ENCODE measurements at places on chromosomes 5 and 9. TPM values are rescaled to one million over a fixed set of nuclear protein-coding genes. Genes with fewer than 3 reads are reported as not detected.
A peak's percentile ranks its signal among the peaks of the same experiment; 100 is the strongest.

GRCh38 chr9:89461265-89461664, 36.6 kb downstream of the SEMA4D start:
- DNase-seq, result peak; percentile 64

DNA sequence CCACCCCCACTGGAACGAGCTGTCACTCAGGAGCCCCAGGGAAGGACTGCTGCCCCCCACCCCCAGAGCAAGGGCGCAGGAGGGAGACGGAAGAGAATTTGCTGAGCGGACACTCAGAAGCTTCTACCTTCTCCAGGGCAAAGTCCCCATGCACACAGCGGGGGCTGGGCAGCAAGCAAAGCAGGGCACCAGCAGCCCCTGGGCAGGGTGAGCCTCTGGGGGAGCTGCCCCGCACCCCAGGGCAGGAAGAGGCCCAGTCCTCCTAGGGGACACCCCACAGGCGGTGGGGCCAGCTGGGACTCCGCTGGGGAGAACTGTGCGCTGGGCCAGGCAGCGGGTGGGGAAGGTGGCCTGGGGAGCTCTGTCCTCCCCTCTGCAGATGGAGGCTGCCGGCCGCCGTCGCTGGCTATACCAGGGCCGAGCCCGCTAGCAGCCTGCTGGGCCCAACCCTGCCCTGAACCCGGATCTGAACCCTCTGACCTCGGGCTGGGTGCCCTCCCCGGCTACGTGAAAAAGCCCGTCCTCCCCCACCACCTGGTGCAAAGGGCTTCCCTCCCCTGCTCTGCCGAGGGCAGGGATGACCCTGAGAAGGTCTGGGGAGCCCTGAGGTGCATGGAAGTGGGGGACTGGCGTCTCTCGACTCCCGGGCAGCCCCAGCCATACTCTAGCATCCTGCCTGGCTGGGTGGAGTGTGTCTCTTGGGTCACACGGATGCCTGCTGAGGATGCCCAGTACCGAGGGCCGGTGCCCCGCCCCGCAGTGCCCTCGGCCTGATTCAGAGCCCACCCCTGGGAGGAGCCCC, 597 bp upstream of the SLC34A3 start:
- DNase-seq, result no peak

- DNase-seq, result peak; percentile 16
Observed at GRCh38 chr9:133429641-133430161, 7.5 kb downstream of the ADAMTS13 start.

DNA sequence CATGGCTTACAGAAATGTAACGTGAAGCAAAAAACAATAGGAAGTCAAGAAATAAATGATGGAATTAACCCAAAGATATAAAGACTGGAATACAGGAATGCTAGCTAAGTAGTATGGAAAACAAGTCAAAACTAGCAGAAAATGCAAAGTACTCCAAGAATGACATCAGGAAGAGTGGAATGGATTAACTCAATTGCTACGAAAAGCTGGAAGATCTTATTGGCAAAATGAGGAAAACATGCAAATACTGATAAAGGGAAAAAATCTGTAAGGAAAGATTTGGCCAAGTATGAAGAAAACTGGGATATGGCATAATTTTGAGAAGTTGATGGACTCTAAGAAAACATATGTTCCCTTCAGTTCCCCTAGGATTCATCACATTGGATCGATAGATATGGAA, 324.5 kb upstream of the ZNF608 start:
- no peak for DNase-seq

DNA sequence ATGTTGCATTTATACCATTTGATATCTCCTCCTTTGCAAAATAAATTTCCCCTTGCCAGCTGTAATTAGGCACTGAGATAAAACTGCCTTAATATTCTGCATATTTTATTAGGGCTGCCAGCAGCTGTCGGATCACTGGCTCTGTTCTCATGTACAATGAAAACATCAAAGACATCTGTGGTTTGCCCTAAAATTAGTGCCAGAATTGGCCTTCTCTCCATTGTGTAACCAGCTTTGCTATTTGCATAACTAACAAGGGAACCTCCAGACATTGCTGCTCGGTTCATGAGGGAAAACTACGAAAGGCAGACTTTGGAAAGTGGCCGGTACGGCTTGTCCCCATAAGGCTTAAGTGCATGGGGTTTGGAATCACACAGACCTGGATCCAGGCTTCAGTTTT, 45.5 kb upstream of the KIF2A start:
- no peak for DNase-seq

DNA sequence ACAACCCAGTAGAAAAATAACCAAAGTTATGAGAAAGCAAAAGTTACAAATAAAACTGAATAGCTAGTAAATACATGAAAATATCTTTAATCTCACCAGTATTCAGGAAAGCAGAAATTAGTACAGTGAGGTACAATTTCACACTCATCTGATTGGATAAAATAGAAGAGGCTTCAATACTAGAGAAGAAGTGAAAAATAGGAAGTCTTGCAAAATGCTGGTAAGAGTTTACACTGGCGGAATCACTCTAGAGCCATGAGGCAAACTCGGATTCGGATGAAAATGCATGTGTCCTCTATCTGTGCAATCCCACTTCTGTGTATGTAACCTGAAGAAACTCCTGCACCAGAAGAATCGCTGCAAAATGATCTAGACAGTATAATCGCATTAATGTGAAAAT, 128.9 kb downstream of the CCDC192 start:
- no peak for DNase-seq

DNA sequence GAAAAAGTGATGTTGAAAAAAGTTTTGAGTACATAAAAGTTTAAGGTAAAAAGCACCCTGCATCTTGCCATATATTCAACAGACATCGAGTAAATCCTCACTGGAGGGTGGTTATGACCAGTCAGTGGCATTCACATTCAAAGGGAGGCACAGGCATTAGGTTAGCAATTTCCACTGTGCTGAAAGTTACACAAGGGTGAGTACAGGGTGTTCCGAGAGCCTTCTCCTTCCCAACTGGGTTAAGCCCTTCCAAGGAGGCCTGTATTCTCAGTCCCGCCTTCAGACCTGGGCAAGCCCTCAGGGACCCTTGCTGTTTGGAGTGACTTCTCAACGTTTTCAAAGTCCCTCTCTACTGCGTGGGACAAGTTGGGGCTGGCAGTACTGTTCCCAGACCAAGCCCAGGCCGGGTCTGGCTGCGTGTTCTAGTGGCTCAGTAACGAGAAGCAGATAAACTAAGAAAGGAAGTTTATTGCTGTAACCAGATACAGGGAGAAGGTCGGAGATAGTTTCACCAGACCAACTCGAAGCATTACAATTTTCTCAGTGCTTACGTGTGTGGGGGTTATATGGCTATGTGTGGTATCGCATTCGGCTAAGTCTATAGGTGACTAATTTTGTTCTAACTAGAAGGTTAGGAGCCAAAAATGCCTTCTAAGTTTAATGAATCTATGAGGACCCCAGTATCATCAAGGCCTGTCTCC, 13.0 kb upstream of the SETX start:
- no peak for DNase-seq

GRCh38 chr9:135889564-135890189, 17.7 kb downstream of the CAMSAP1 start:
- no peak for DNase-seq

- DNase-seq, result no peak
Observed at GRCh38 chr9:89254773-89255125, 56.2 kb upstream of the CKS2 start.

GRCh38 chr5:29896646-29897045, 1296.8 kb upstream of the CDH6 start:
- DNase-seq, result no peak

- DNase-seq, result no peak
Observed at GRCh38 chr9:39587844-39588499, 232.5 kb downstream of the SPATA31A1 start.

GRCh38 chr9:35852876-35853865, 17.0 kb downstream of the OR13J1 start:
- no peak for DNase-seq

- no peak for DNase-seq
Observed at GRCh38 chr5:179346401-179346800, 1.1 kb upstream of the ADAMTS2 start.

GRCh38 chr9:21434202-21435014, 5.8 kb upstream of the IFNA1 start:
- peak; percentile 29 for DNase-seq

GRCh38 chr5:116497631-116498030, 77.0 kb downstream of the SEMA6A start:
- DNase-seq, result no peak

GRCh38 chr5:6228257-6229250, 149.8 kb downstream of the MED10 start:
- no peak for DNase-seq

- no peak for DNase-seq
Observed at GRCh38 chr5:157718519-157718918, 12.7 kb upstream of the THG1L start.

DNA sequence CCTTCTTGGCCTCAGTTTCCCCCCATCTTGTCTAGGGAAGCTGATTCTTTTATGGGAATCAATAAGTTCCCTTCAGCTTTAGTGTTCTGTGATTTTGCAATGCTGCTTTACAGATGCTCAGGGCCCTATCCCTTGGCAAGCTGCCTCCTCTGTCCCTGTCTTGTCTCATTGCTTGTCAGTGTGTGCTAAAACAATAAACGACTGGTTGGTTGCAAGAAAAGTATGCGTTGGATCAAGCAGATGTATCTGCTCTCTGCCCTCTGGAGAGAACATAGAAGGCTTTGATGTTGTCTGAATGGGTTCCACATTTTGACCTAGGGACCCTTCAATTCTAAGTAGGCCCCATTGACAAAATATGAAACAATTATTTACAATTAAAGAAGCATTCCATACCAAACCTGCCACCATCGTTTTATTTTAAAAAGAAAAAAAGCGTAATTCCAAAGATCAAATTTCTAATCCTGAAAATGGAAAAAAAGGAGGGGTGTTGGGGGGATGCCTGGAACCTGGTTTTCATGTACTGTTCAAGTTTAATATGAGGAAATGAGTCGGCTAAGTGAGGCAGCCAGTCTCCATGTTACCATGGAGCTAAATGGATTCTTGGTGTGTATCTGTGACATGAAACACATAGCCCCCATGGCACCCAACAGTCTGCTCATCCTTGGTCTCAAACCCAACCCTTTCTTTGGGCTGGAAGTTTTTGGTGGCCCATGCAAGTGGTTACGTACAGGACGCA, 31.2 kb upstream of the TARS1 start:
- no peak for DNase-seq

DNA sequence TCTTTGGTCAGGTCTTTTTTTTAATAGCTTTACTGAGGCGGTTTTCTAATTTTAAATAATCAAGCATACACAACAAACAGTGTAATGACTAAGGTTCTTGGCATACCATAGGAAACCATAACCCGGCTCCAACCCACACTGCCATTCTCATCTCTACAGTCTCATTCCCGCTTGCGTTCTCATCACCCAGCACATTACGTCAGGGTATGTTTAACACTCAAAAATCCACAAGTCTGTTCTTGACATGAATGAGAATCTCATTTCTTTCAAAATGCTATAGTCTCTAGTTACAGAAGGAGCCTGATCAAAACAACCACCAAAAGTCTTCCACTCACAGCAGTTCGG, 505 bp downstream of the C5orf34 start:
- no peak for DNase-seq

DNA sequence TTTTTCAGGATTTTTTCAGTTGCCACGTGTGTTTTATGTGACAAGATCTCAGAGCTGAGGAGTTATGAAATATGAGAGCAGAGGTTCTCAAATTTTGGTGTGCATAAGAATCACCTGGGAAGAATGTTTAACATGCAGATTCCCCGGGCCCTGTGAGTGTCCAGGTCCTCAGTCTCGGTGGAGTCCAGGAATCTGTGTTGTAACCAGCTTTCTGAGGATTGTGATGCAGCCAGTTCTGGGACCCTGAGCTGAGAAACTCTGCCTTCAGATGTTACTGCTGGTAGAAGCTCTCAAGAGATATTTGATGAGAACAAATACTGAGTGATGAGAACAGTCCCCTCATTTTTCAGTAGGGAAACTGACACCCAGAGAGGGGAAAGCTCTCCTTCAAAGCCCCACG, 102.8 kb upstream of the SAP30L start:
- DNase-seq, result no peak

DNA sequence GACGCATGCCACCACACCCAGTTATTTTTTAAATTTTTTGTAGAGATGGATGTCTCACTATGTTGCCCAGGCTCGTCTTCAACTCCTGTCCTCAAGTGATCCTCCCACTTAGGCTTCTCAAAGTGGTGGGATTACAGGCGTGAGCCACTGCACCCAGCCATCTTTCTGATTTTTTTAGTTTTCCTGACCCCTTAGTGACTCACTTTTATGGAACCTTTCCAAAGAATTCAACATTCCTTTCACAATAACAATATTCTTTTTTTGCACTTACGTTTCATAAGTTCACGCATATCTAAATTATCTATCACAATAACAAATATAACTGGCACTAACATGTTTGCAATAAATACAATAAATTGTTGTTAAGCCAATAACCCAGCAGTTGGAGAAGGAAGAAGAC, 8.5 kb downstream of the ELOVL7 start:
- no peak for DNase-seq

GRCh38 chr9:128771094-128771721, 519 bp downstream of the ZER1 start:
- DNase-seq, result no peak

DNA sequence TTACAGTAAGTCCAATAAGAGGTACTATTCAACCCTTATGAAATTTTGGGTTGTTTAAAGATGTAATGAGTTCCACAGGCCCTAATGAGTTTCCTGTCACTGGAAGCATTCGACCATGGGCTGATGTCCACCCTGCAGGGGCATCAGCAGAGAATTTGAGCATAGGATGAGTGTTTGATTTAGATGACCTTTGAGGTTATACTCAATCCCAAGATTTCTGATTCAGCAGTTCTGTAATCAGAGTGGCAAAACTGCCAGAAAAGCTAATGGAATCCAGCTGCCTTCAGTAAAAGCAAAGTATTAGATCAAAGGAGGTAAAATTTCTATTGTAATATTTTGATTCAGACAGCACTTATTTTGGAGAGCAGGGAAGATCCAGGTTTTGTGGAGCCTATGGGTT, 68.3 kb downstream of the COX7C start:
- DNase-seq, result no peak

DNA sequence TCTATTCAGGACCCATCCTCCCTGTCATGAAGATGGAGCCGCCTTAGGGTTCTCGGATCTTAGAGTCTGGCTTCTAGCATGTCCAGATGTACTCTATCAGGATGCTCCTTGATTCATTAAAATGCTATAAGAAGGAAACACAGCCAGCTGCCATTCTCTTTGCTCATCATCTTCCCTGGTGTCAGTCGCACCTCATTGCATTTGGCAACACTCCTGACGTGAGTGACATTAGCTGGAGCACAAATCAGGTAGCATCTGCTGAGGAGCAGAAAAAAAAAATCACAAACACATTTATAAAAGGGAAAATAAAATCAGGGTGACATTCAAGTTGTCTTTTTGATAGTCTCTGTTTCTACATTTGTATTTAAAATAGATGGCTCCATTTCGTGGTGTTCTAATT, 226.1 kb upstream of the NMUR2 start:
- no peak for DNase-seq

Gene DMRT3
- not detected for total RNA-seq

Gene RC3H2
- 26.4 TPM for total RNA-seq

Gene RGMB
- total RNA-seq, result 4.9 TPM

Gene LCN1
- not detected for total RNA-seq

Gene PCA3
- not detected for total RNA-seq

Gene SV2C
- not detected for total RNA-seq

Gene EGR1
- 48.1 TPM for total RNA-seq

Gene RANBP3L
- 0.10 TPM for total RNA-seq

Data from activated naive CD8-positive, alpha-beta T cell treated with anti-CD3 and anti-CD28 coated beads for 36 hours (primary cell).